ENCODE measurements at places on chromosomes 7 and 10.

DNA sequence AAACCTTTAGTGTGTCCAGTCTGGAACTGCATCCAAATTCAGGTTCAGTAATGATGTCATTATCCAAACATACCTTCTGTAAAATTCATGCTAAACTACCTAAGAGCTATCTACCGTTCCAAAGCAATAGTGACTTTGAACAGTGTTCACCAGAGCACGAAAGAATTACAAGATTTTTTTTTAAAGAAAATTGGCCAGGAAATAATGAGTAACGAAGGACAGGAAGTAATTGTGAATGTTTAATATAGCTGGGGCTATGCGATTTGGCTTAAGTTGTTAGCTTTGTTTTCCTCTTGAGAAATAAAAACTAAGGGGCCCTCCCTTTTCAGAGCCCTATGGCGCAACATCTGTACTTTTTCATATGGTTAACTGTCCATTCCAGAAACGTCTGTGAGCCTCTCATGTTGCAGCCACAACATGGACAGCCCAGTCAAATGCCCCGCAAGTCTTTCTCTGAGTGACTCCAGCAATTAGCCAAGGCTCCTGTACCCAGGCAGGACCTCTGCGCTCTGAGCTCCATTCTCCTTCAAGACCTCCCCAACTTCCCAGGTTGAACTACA, 694 bp upstream of the FAS start:
- DNase-seq, result no peak

DNA sequence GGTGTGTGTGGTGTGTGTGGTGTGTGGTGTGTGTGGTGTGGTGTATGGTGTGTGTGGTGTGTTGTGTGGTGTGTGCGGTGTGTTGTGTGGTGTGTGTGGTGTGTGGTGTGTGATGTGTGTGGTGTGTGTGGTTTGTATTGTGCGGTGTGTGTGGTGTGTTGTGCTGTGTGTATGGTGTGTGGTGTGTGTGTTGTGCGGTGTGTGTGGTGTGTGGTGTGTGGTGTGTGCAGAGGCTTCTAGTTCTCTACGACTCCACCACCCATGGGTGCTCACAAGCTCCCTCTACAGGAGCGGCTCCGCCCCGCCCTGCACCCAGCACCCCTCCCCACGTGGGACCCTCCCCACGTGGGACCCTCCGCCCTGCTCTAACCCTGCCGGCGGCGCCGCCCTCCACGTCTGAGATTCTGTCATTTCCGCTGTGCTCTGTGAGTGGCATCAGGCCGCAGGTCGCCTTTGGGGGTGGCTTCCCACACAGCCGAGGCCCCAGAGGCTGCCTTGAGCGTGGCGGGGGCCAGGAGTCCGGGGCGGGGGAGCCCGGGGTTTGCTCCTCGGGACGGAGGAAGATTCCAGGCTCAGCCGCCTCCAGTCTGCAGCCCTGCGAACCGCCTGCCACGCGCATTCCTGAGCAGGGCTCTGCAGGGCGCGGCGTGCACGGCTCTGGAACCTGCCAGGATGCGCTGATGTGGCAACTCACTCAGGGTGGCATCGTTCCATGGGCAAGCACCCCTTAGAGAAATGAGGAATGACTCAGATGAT, 37.0 kb upstream of the DNAJB6 start:
- DNase-seq, result no peak

- no peak for DNase-seq
These were observed 776 bp upstream of the CALML3 start for GRCh38 chr10:5523796-5524574.

DNA sequence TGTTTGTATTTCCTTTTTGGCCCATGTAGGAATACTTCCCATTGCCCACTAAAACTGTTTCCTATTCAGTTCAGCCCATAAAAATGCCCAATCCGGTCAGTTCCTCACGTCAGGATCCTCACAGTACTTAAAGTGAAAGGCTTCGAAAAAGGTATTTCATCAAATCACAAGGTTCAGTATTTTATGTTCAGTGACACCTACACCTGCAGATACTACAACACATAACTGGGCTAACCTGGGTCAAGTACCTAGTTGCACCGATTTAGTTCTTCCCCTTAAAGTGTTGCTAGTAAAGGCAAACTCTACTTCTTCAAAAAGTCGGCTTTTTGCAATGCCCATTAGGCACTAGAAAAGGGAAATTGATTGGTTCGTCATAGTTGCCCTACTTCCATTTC, 1.1 kb downstream of the SNX13 start:
- DNase-seq, result no peak

DNA sequence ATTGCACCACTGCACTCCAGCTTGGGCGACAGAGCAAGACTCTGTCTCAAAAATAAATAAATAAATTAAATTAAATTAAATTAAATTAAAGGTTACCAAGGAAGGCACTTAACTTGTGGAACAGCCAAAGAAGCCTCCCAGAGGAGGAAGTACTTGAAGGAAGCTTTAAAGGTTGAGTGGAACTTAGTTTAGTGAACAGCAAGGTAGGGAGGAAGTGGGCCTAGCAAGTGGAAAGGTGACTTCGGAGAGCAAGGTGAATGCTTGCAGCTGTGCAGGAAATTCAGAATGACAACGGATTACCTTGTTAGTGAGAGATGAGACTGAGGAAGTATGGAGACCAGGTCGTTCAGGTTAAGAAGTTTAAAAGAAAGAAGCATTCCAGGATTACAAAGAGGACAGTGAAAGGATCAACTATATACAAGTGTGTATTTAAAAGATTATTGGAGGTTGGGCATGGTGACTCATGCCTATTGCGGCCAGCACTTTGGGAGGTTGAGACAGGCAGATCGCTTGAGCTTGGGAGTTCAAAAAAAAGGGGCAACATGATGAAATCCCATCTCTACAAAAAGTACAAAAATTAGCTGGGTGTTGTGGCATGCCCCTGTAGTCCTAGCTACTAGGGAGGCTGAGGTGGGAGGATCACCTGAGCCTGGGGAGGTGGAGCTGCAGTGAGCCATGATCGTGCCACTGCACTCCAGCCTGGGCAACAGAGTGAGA, 12.8 kb upstream of the RPEL1 start:
- DNase-seq, result no peak

DNA sequence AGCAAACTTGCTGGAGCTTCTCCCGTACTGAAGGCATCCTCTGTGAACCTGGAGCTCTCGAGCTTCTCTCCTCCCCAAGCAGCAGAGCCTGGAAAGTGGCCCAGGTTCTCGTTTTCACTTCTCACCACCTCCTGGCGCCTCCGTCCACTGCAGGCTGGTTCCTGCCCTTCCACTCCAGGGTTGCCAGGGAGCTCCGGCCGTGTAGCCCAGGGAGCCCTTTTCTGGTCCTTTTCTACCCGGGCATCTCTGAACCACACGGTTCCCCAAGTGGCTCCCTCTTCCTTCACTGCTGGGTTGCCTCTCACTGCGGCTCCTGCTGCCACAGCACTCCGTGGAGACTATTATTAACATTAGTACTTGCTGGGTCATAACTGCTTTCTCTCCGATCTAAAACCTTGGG, 208.6 kb upstream of the PPP2R2D start:
- no peak for DNase-seq
